ENCODE measurements at places on chromosomes 13 and 19. TPM values are rescaled to one million over a fixed set of nuclear protein-coding genes. Genes with fewer than 3 reads are reported as not detected.

GRCh38 chr13:28555096-28555495, 60.2 kb upstream of the FLT1 start:
- peaks cover 6% of the 10 kb centered on the region for H3K27me3 ChIP-seq
- H3K4me3 ChIP-seq, result no peak overlapping the region
- H3K27ac ChIP-seq, result no peak overlapping the region
- H3K4me1 ChIP-seq, result peaks cover 15% of the 10 kb centered on the region

DNA sequence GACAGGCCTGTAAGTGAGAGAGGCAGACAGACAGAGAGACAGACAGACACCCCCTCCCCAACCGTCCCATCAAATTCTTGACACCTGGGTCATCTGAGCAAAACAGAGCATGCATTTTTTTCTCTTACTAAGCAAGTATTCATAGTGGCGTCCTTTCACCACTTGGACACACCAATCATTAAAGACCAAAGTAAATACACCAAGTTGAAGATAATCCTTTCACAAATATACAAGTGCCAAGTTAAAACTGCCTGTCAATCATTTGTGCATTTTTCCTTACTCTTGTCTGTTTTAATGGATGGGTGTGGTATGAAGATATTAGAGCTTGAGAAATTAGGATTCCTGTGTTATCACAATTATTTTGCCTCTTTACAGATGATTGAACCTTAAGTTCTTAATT, 337.3 kb downstream of the ATP8A2 start:
- H3K36me3 ChIP-seq, result no peaks in the 10 kb centered on the region
- H3K4me1 ChIP-seq, result no peaks in the 10 kb centered on the region
- H3K4me3 ChIP-seq, result no peak overlapping the region
- DNase-seq, result no peak
- H3K27me3 ChIP-seq, result peaks cover 3% of the 10 kb centered on the region
- H3K27ac ChIP-seq, result no peak overlapping the region

DNA sequence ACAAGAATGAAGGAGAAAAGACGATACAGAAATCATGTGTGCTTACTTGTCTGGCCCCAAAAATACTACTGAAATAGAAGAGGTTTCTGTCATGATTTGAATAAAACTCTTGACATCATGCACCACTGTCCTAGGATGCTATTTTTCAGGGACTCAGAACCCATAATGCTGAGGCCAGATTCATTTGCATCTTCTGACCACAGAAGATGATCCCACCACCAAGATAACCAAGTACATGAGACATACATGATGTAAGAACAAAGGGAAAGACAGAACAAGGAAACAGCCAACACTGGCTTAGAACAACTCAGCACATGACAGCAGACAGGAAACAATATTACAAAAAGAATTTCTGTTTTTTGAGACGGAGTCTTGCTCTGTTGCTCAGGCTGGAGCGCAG, 2.5 kb downstream of the ZNF552 start:
- peaks cover 34% of the 10 kb centered on the region for H3K4me1 ChIP-seq
- H3K4me3 ChIP-seq, result no peak overlapping the region
- DNase-seq, result no peak
- H3K27me3 ChIP-seq, result no peaks in the 10 kb centered on the region
- H3K27ac ChIP-seq, result peak overlapping the region; percentile 40
- peaks cover 32% of the 10 kb centered on the region for H3K36me3 ChIP-seq

Gene ZNF418
- 2.3 TPM for total RNA-seq

Gene KLHL1
- not detected for total RNA-seq

Gene SRRM5
- total RNA-seq, result 0.59 TPM

Gene POGLUT2
- 4.9 TPM for total RNA-seq

Measured in activated CD4-positive, alpha-beta memory T cell treated with anti-CD3 and anti-CD28 coated beads for 36 hours (primary cell).